ENCODE measurements at places on chromosomes 4 and X.

- DNase-seq, result no peak
These were observed 7.3 kb downstream of the RPS4X start for GRCh38 chrX:72269671-72270251.

DNA sequence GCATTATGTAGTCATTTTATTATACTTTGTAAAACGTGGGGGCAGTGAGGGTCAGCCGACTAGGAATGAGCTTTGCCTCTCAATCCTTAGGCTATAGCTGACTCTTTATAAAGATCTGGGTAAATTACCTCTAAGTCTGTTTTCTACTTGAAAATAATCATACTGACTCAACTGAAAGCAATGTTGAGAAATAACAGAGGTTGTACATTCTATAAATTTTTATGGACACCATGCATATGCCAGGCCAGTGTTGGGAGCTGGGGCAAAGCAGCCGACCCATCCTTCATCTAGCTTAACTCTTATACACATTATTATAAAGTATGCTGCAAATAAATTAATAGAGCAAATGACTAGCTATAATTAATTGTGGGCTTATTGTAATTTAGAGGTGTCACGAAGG, 2.2 kb upstream of the DCUN1D4 start:
- no peak for DNase-seq

GRCh38 chr4:113049421-113050370, at the start of gene ANK2:
Gene ANK2 (plus strand): TSS chr4:113049653. CDS start chr4:113049729, 76 bp downstream.
- no peak for DNase-seq

DNA sequence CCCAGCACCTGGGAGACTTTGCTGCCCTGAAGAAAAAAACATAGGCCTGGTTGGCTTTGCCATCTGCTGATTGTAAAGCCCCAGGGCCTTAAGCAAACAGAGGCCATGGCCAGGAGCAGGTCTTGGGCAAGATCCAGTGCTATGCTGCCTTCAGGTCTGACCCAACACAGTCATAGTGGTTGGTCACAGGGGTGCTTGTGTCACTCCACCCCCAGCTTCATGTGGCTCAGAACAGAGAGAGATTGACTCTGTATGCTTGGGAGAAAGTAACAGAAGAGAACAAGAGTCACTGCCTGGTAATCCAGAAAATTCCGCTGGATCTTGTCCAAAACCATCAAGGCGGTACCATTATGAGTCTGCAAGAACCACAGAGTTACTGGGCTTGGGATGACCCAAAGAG, 24.4 kb upstream of the SMARCA5 start:
- DNase-seq, result no peak

DNA sequence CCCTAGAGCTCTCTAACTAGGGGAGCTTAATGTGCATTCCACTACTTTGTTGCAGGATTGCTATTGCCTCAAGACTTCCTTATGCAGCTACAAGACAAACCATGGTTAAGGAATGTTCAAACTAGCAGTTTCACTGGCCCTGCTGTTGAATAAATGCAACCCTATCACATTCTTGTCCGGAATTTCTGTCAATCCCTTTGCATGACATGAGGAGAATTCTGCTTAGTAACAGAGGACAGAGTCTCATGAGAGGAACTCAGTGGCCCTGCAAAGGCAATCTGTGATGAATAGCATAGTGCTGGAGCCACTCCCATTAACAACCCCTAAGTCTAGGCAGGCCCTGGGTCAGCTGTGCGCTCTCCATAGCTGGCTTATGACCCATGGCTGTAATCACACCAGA, 30.7 kb upstream of the SGMS2 start:
- no peak for DNase-seq

DNA sequence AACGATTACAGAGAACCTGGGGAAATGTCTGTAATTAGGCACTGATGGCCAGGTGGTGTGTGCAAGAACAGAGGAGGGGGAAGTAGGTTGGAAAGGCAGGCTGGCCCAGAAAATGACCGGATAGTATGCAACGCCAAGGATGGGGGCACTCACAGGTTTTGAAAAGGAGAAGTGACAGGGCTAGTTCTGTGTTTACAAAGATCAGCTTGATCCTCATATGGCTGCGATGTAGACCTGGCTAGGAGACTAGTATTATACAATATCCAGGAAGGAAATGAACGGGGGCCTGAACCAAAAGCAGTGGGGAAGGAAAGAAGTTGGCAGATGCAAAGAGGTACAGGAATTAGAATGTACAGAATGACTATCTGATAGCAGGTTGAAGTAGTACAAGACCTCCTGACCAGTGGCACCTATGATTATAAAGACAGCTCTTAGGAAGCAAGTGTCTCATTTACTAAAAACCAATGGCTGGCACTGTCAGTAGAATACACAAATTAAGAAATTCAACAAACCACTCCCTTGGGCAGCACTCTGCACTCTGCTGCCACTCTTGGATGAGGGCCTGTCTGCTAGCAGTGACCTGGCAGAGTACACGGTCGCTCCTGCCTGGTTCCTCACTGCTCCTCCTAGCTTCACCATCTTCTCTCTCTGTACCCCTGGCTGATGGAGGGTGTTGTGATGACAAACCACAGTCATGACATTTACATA, 14.1 kb downstream of the MFAP3L start:
- no peak for DNase-seq

GRCh38 chr4:29853833-29854232, 866.3 kb upstream of the PCDH7 start:
- no peak for DNase-seq

DNA sequence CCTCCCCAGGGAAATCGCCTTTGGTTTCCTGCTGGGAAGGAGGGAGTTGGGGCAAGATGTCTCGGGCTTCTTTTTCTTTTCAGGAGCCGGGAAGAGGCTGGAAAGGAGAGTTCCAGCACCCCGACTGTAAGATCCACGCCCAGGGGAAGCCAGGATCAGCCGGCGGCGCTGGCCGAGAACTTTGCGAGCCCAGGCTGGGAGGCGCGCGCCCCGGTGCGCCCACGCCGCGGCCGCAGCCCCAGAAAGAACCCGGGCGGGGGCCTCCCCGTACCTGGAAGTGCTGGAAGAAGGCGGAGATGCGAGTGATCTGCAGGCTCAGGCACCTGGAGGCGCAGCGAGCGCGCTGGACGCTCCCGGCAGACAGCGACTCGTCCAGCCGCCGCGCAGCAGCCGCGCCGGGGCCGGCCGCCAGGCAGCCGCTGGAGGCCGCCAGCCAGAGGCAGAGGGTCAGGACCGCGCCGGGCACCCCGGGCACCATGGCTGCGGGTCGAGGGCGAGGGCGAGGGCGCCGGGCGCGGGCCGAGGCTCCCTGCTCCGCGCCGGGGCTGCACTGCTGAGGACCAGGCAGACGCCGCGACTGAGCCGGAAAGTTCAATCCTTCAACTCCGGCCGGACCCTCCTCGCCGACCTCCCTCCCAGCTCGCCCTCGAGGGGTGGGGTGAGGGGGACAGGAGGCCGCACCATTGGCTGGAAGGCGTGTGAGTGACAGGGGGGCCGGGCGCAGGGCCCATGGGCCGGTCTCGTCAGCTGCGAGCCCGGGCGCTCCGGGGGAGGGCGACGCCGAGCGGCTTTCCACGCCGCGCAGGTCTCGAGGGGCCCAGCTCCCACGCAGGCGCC, at the start of gene ANOS1:
ANOS1 (minus strand) TSS at position 579 of the 837 bp plus-strand sequence; CDS start at position 478, 101 bp downstream.
- DNase-seq, result no peak

- no peak for DNase-seq
These were observed 45.6 kb downstream of the GALNT7 start for GRCh38 chr4:173214231-173214630.

DNA sequence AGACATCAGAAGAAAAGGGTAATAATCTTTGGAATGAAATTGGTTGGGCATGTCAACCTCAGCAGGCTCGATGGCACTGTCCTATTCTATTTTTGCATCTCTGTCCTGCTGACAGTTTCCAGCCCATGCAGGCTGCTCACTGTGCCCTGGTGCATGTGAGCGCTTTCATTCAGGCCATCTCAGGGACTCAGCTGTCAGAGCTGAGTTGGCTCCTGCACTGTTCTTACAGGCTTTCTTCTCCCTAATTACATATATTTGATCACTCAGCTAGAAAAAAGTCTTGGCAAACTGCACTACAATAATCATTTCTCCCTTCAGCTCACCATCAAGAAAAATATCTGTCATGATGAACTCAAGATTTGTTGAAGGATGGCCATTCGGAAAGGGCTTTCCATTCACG, 84.7 kb downstream of the RASL11B start:
- no peak for DNase-seq

DNA sequence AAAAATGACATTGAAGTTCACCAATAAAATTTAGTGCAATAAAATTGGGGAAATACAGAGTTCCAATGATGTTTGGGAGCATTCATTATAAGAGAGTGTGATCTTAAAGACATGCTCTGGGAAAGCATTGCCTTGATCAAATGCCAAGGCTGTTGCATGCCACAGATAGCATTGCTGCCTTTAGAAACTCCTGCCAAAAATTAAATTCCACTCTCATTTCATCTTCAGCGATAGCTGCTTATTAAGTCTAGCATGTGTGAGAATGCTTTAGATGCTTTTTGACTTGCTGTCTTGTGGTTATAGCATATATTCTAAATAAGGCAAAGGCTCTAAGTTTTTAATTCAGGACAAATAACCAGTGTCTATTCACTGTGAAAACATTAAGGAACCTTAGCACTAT, 49.3 kb downstream of the NPNT start:
- no peak for DNase-seq

- no peak for DNase-seq
These were observed 53.8 kb downstream of the CXCL1 start for GRCh38 chr4:73922766-73923630.

DNA sequence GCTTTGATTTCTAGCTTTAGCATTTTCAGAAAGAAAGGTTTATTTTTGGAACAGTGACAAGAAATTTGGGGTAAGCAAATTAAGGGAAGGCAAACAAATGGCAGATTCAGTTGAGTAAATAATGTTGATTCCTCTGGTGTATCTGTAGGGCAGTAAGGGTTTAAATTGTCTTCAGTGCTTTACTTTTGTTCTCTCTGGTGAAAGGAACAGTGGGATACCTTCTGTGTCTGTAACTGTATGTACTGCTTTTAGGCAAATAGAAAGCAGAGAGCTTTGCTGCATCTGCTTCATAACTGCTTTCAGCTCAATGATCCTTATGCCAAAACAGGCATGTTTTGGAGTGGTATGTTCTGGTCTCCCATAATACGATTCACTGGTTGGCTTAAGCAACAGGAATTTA, 932.1 kb upstream of the SLIT2 start:
- DNase-seq, result no peak

DNA sequence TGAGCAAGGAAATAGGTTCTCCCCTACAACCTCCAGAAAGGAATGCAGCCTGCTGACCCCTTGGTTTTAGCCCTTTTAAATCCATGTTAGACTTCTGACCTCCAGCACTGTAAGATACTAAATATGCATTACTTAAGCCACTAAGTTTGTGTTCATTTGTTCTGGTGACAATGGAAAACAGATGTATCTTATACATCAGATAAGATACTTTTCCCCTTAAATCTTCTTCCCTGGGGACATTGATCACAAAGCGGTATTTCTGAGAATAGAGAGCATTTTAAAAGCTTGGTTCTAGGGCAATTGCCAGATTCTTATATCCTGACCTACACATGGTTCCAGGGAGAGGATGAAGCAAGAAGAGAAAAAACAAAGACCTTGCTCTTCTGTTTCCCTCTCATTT, 6.5 kb upstream of the TMEM184C start:
- DNase-seq, result no peak

- no peak for DNase-seq
These were observed 52.8 kb downstream of the REPS2 start for GRCh38 chrX:16999275-16999674.

DNA sequence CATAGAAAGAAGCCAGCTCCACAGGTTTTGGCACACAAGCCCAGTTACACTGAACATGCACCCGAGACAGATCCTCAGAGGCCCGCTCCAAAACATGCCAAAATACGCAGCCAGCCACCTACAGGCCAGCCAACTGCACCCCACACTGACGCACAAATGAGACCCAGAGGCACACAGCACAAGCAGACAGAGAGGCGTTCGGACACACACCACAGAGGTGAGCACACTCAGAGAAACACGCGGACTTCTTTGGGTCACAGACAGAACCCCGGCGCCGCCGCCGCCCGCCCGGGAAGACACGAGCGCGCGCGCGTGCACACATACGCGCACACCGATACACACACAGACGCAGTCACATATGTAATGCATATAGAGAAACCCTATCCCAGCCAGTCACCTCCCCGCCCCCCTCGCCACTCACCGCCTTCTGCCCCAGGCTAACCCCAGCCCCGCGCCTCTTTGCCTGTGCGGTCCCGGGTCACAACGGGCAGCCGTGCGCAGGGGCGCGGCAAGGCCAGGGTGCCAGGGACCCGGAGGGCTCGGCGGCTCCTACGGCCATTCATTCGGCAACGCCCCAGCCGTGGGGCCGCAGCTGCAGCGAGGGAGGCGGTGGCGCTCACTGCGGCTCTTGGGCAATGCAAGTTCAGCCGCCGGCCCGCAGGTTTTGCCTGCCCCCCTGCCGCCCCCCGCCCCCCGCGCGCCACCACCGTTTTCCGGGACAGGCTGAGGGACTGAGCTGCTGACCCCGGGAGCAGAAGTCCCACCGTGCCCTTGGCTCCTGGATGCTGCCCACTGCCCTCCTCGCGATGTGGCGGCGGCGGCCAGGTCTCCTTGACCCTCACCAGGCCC, 553 bp downstream of the SEPTIN6 start:
- peak; percentile 46 for DNase-seq

DNA sequence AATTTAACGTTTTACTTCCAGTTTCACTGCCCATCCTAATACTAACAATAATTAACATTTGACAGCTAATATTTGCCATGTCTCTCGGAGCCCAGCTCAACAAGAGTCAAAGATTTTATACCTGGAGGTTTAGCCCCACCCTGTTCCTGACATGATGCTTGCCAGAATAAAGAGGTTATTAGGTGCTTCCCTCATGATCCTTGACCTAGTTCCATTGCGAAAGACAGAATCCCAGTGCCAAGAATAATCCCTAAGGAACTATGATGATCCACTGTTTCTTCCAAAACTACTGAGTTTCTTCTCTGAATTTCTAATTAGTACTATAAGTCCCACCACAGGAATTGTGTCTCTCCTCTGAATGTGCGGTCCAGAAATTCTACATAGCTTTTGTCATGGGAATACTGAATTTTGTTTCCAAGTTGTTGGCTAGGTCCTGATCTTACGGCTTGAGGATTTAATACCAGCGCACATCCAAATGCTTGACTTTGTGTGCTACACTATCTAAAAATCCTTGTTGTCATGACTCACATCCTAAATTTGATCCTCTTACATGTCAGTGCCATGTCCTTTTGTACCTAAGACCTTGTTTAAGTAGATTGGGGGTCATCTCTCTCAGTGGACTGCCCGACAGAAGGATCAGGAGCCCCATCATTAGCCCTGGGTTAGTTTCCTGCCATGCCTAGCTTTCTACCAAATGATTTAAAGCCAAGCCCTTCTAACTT, 23.1 kb downstream of the ANTXR2 start:
- no peak for DNase-seq

DNA sequence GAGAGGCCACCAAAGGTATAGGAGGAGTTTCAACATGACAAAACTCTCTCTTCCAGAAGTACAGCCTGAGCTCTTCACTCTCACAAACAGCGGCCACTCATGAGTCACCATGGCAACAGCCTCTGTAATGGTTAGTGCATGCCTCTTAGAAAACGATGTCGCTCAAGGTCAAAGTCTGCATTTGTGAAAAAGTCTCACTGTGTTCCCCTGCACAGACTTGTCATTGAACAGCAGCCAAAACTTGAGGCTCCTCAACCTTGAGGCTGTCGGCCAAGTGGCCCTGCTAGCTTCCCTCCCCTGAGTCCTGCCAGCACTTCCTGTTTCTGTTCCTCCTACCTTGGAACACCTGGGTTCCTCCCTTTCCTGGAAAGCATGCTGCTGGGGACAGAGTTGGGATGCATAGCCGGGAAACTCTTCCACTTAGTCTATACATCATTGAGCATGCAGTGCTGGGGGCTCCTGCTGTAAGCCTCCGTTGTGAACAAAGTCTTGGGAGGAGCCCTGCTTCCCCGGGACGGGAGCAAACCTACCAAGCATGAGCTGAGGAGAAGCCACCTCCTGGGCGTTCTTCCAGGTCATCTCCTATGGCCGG, 66.6 kb downstream of the ING2 start:
- no peak for DNase-seq

All from stimulated activated CD8-positive, alpha-beta memory T cell treated with anti-CD3 and anti-CD28 coated beads, Interleukin-4, amount 100 ng/mL, for 4 hours (primary cell).